ENCODE measurements at places on chromosomes 2 and 18.

- no peak for DNase-seq
Observed at GRCh38 chr18:48825101-48825745, 125.5 kb downstream of the SMAD7 start.

- DNase-seq, result no peak
Observed at GRCh38 chr2:221747289-221747972, 175.3 kb upstream of the EPHA4 start.

DNA sequence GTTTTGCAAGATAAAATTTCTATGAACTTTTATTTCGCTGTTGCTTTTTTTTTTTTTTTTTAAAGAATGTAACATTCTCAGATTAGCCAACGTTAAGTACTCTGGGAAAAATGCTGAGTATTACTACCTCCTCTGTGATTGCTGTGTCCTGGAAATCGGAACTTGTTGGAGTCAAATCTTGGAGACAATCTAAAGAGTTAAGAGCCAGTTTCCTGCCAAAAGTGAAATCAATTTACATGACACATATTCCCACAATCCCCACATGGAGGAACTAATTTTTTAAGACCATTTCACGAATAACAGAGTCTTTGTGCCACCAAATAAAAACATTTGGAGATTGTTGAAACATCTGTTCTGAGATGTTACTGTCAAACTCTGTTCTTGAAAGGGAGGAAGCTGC is 127.8 kb downstream of the MEP1B start:
- DNase-seq, result no peak

DNA sequence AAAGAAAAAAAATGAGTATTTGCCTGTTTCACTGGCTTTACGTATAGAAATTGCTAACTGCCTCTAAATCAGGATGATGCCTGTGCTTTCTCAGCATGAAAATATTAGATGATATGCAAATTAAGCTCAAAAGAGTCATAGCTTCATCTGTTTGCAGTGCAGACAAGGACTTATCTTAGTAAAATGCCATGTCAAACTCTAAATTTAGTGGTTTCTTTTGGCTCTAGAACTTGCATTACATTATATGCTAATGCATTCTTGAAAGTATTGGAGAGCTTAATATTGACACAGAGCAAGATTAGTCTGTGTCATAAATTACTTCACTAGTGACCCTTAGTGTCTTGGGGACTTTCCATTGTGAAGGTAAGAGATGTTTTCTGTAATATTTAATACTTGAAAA is 1109.1 kb upstream of the NRXN1 start:
- DNase-seq, result no peak

DNA sequence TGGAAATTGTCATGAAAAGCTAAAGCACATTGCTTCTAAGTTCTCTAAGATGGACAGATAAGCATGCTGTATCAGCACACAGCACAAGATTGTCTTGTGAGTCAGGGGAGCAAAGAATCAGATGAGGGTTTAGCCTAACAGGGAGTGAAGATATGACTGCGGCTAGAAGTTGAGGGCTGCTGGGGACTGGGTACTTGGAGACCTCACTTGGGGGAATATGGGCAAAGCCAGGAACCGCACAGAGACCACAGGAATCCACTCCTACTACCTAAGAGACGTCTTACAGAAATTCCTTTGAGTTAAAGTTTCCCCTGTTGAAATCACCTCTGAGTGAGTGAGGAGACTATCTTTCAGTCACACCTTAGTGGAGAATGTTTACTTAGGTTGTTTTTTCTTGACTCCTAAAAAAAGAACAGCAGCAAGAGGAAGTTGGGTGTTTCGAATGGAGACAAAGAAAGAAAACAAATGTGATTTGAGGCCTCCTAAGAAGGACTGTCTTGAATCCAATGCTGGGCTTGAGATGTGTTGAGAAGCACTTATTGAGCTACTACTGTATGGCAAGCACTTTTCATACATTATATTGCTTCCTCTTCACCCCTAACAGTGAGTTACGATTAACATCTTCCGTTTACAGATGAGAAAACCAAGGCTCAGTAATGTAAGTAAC is 100.7 kb downstream of the ANKRD44 start:
- DNase-seq, result peak; percentile 43

GRCh38 chr2:67453310-67453709 is 56.2 kb downstream of the ETAA1 start:
- no peak for DNase-seq

DNA sequence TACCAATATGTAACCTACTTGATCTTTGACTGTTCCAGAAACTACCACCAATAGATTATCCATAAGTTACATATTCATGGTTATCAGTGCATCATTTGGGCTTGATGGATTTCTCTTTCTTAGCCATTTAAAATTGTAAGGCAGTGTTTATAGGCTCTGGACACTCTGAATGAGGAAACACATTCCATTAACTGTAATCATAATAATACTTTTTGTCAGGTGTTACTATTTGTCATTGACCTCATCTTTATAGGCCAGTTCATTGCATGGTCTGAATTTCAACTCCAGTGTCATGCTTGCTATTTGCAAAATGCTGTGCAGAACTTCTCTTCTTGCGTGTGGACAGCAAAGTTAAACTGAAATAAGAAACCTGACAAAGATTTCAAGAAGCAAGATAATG is 1340.2 kb upstream of the ZEB2 start:
- DNase-seq, result no peak

- DNase-seq, result peak; percentile 15
Observed at GRCh38 chr2:172288603-172289002, 138.8 kb upstream of the ITGA6 start.

DNA sequence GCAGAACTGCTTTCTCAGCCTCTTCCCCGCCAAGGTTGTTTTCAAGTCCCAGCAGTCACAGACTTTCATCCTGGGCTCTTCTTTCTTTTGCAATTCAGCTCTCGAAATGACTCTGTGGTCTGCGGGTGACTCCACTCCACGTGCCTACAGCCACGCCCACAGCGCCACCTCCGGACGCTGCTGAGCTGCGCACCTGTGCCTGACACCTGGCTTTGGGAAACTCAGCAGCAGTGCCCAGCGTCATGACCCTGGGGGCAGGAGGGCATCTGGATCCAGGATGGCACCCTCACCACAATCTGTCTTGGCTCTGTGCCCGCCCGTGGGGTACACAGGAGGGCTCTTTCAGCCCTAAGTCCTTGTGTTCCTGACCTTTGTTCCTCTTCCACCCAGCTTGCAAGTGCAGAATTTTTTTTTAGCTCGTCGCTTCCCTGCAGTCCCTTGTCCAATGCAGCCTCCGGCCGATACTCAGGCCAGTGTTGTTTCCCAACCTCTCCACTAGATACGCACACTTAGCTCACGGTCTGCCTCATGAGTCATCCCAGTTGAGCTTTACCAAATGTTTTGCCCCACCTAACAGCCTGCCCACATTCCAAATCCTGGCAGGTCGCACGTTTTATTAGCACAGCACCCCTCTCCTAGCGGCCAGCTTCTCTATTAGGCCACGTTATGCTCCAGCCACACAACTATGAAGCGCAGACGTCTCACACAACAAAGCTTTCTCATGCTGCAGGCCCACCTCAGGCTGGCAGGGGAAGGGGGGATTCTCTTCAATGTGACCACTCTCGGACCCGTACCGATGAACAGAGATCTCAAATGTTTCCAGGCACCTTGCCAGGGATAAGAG is 6.5 kb upstream of the CAPN10 start:
- DNase-seq, result peak; percentile 63

DNA sequence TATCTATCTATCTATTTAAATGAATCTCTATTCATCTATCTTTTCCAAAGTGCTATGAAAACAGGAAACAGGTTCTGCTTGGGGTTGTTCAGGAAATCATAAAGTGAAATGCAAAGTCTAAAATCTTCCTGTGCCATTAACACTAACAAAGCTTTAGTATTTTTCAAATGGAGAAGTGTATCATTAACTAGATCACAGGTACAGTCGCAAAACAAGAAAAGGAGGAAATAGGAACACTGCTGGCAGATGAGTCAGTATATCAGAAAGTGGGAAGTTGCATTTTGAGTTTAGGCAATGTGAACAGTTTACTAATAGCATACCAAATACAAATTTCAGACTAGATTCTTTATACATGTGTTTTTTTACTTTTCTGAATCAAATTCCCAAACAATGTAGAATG is 888.5 kb upstream of the FSHR start:
- DNase-seq, result no peak

- DNase-seq, result no peak
Observed at GRCh38 chr18:8979258-8979988, 123.1 kb upstream of the NDUFV2 start.

DNA sequence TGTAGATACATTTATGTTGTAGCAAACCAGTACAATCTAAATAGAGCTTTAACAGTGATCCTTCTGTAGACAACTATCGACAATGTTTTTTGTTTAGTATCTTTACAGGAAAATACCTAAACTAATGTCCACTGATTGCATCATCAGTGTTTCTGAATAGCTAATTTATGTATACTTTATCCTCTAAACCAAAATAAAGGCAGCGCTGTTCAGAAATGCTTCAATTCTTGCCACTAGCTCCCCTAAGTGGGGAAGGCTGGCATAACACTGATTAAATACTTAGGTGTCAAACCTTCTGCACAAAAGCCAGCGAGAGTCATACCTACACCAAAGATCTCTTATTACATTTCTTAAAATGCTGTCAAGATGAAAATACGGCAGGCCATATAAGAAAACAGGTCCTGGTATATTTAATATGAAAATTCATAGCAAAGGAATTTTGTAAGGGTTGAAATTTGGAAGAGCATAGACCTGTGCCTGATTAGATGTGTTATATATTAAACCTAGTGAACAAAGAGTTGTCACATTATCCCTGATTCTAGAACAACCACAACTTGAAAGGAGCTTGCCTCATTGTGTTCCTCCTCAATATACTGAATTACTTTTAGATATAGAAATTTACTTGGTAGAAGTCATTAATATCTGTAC is 1693.4 kb upstream of the SLC39A10 start:
- no peak for DNase-seq

GRCh38 chr2:44579837-44580230 is 218.1 kb downstream of the CAMKMT start:
- no peak for DNase-seq

DNA sequence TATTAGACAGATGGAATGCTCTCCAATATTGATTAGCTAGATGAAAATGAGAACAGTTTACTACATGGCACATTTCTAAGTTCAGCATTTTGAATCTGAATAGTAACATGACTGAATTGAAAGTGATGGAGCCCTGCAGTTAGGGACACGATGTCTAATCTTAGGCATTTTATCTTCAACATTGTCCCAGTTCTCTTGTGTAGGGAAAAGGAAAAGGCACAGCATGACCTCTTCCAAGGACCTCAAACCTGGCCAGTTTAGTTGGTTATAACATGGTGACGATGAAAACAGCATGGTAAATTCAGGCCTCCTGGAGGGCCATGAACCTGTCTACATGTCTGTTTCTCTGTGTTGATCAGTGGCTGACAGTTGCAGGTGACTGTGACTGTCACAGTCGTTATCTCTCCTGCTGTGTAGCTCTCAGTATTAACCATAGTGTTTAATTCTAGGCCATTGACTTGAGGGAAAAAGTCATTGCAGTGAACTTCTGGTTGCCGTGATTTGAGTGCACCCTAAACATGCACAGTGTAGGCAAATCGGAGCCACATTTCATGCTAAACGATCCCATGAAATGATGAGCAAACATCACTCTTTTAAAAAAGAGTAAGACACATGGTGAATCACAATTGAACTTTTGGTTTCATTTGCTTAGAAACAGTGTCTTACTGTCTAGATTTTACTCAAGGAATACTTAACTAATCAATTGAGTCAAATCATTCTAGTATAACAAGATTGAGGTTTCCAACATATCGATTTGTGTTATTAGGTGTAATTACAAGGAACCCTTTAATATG is 129.7 kb downstream of the PHLPP1 start:
- no peak for DNase-seq

GRCh38 chr18:76451396-76452331 is 43.4 kb downstream of the ZNF516 start:
- no peak for DNase-seq

- DNase-seq, result no peak
Observed at GRCh38 chr2:145747715-145748114, 1227.8 kb upstream of the ZEB2 start.

- no peak for DNase-seq
Observed at GRCh38 chr18:24941174-24941951, 410.6 kb downstream of the ZNF521 start.

- DNase-seq, result no peak
Observed at GRCh38 chr2:635687-636621, 41.3 kb downstream of the TMEM18 start.

DNA sequence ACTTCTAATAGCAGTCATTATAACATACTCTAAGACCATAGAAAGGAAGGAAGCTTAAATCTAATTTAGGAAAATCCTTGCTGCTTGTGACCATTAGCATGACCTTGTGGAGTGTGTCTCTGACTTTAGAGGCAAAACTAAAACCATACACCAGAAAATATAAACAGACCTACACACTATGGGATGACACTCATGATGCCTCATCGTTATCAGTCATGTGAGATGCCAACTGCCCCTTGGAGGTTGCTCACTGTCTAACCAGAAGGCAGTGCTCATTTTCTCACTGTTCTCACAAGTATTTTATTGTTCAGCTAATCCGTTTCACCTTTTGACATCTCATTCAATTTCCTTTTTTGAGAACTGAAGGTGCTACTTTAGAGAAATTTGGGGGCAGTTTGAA is 376.9 kb downstream of the RND3 start:
- no peak for DNase-seq

DNA sequence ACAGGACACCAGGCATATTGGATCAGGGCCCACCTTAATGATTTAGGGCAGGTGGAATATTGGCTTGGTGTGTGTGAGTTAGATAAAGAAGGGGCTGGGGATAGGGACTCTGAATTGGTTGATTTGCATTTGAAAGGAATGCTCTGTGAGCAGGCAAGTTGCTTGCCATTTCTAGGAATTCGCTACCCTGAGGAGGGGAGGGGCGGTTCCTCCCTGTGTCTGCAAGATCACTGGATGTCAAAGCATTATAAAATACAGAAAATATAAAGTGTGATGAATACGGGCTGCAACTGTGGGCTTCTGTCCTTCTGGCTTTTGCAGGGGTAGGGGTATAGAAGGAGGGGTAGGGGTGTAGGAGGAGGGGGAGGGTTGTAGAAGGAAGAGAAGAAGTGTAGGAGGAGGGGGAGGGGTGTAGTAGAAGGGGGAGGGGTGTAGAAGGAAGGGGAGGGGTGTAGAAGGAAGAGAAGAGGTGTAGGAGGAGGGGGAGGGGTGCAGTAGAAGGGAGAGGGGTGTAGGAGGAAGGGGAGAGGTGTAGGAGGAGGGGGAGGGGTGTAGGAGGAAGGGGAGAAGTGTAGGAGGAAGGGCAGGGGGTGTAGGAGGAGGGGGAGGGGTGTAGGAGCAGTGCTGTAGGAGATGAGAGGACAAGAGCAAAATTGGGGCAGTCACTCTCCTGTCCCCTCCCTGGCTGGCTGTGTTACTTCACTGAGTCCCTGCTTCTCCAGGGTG is 238.0 kb upstream of the COPS8 start:
- no peak for DNase-seq

- DNase-seq, result no peak
Observed at GRCh38 chr2:123035541-123035940, 989.5 kb upstream of the CNTNAP5 start.

DNA sequence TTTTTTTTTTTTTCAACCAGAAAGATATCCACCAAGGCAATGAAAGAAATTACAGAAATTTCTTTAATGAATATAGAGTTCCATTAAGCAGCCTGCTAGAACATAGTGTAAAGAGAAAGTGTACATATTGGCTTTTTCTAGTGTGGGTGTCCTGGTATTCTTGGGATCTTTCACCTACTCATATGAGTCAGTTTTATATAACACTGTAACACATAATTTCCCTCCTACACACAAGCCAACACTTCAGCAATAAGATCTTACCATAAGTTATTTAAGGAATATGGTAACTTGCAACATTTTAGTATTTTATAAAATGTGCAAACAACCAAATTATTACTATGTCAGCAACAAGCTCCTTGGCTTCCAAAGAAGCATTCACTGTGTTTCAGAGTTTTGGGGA is 59.9 kb downstream of the ZRANB3 start:
- DNase-seq, result no peak

- no peak for DNase-seq
Observed at GRCh38 chr2:2561346-2562095, 230.4 kb upstream of the MYT1L start.
